ENCODE measurements at places on chromosomes 6 and 20. TPM values are rescaled to one million over a fixed set of nuclear protein-coding genes. Genes with fewer than 3 reads are reported as not detected.

The SAMD3 gene
- total RNA-seq: 0.95 TPM

The GPR6 gene
- total RNA-seq: not detected

The PLG gene
- total RNA-seq: not detected

DNA sequence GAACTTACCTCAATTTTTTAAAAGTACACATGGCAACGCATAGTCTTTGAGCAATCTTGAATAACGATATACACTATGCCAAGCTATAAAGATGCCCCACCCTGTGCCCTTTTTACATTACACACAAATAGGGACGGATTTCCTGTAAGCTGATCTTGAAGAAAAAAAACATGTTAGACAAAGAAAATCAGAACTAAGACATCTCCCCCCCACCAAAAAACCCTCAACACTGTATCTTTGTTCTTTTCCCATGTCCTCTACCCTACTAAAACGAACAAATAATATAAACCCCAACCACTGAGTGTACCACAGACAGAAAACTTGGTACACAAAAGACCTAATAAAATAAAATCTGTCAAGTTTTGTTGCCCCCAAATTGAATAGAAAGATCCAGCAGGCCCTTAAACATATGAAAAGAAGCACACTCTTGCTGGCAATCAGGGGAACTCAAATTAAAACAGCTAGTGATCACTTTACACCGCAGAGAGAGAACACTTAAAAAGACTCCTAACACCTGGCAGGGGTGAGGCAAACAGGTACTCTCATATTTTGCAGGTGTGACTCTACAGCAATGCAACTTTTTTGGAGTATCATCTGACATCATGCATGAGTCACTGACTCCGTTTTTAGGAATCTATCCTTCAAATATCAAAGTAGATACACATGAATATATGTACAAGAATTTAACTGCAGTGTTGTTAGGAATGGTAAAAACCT is 29.6 kb downstream of the BACH2 start:
- no peak overlapping the region for H3K4me3 ChIP-seq
- no peaks in the 10 kb centered on the region for H3K4me1 ChIP-seq
- H3K27ac ChIP-seq: no peak overlapping the region
- H3K36me3 ChIP-seq: no peaks in the 10 kb centered on the region
- peaks cover 2% of the 10 kb centered on the region for H3K27me3 ChIP-seq
- no peak for DNase-seq

DNA sequence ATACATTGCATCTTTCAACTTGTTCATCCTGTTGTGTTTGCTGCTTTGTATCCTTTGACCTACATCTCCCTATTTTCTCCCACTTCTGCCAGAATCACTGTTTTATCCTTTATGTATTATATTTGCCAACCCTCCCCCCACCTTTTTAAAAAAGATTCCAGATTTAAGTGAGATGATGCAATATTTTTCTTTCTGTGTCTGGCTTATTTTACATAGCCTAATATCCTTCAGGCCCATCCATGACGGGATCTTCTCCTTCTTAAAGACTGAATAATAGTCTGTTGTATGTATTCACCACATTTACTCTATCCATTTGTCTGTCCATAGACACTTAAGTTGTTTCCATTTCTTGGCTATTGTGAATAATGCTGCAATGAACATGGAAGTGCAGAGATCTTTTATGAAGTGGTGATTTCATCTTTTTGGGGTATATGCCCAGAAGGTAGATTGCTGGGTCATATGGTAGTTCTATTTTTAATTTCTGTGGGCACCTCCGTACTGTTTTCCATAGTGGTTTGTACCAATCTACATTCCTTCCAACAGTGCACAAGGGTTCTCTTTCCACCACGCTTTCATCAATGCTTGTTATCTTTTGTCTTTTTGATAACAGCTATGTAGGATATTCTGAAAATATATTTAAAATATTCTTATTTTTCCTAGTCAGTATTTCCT is 181.0 kb downstream of the CDKAL1 start:
- no peaks in the 10 kb centered on the region for H3K27me3 ChIP-seq
- no peak overlapping the region for H3K27ac ChIP-seq
- DNase-seq: no peak
- peaks cover 22% of the 10 kb centered on the region for H3K4me1 ChIP-seq
- H3K4me3 ChIP-seq: no peak overlapping the region
- no peaks in the 10 kb centered on the region for H3K36me3 ChIP-seq

DNA sequence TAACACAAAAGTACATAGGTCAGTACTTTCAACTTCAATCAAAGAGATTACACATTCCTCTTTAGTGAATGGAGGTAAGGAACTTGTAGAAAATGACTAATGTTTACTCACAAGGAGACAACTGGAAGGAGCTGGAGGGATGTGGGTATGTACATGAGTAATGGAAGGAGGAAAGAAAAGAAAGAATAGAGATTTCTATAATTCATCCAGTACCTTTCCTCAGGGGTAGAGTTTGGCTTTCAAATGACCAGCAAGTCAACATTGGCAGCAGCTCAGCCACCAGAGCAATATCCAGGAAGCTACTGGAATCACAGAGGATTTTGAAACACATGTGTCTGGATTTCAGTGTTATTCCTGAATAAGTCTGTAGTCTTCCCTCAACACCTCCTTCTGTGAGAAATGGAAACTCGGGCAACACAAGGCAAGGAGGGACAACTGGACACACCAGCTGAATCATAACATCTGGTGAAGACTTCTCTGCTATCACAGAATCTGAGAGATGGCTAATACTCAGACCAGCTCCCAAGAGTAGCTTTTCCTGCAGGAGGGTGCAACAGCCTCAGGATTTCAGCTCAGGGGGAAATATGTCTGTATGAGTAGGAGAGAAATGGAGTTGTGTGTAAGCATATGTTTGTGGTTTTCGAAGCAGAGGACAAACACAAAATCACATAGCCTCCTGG is 98.8 kb downstream of the HAO1 start:
- DNase-seq: peak; percentile 75
- no peaks in the 10 kb centered on the region for H3K36me3 ChIP-seq
- peak overlapping the region; percentile 88 for H3K27ac ChIP-seq
- H3K4me3 ChIP-seq: peak overlapping the region; percentile 64

- H3K4me3 ChIP-seq: no peak overlapping the region
- no peak for DNase-seq
- H3K27ac ChIP-seq: no peak overlapping the region
- H3K27me3 ChIP-seq: no peaks in the 10 kb centered on the region
These were observed 76.9 kb downstream of the GINS1 start for GRCh38 chr20:25484224-25484846.

GRCh38 chr6:106519460-106520394 is 109.6 kb downstream of the RTN4IP1 start:
- H3K4me3 ChIP-seq: peak overlapping the region; percentile 66
- peaks cover 14% of the 10 kb centered on the region for H3K36me3 ChIP-seq
- no peaks in the 10 kb centered on the region for H3K27me3 ChIP-seq
- H3K27ac ChIP-seq: peak overlapping the region; percentile 96

DNA sequence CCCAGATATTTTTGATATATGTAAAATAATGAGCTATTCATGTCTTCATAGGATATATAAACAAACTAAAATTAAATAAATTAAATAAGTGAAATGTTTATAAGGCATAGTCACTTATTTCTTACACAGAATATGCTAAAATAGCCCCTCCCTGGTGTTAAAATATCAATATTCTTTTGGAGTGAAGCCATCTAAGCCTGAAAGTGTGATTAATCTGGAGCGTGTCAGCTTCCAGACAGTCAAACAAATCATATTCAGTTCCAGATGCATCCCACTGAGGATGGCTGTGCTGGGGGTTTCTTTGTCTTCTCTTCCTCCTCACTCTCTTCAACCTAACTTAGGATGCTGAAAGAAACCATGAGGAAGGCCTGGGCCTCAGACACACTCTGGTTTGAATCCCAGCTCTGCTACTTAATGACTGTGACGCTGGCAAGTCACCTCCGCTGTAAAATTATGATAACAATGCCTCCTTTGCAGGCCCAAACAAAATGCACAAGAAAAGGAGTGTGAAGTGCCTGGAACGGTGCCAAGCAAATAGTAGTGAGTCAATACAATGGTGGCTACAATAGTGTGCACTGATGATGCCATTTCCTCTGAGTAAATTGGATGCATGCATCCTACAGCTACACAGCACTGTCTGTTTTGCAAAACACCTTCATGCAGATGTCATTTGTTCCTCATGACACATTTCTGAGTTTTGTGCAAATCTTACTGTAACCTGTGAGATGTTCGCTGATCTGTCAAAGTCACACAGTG is 161.4 kb downstream of the FOXC1 start:
- H3K36me3 ChIP-seq: no peaks in the 10 kb centered on the region
- peak; percentile 18 for DNase-seq
- no peak overlapping the region for H3K27ac ChIP-seq

DNA sequence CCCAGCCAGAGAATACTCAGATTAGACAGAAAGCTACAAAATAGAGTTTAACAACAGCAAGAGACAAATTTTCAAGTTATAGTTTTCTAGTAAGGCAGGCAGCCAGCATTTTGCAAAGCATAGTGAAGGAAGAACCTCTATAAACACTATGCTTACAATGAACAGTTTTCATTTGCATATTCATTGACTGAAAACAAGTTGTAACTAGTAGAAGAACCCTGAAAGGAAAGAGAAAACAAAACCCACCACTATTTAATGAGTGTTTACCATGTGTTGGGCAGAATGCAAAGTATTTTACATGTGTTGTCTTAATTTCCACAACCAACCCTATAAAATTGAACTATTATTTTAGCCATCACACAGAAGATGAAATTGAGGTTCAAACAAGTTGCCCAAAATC is 196.1 kb downstream of the UBE3D start:
- H3K27me3 ChIP-seq: no peaks in the 10 kb centered on the region
- H3K4me3 ChIP-seq: no peak overlapping the region
- peaks cover 6% of the 10 kb centered on the region for H3K4me1 ChIP-seq
- H3K27ac ChIP-seq: no peak overlapping the region
- no peak for DNase-seq
- H3K36me3 ChIP-seq: no peaks in the 10 kb centered on the region

All from HFFc6 (cell line).